ENCODE measurements at places on chromosomes 2 and 18. TPM values are rescaled to one million over a fixed set of nuclear protein-coding genes. Genes with fewer than 3 reads are reported as not detected.
A peak's percentile ranks its signal among the peaks of the same experiment; 100 is the strongest.

The C2orf15 gene
- total RNA-seq, result 5.6 TPM

The DTYMK gene
- 66.7 TPM for total RNA-seq

The SLC23A3 gene
- total RNA-seq, result 5.5 TPM

The DSG1 gene
- 40.8 TPM for total RNA-seq

- H3K4me1 ChIP-seq, result no peaks in the 10 kb centered on the region
- H3K4me3 ChIP-seq, result no peak overlapping the region
- no peaks in the 10 kb centered on the region for H3K27me3 ChIP-seq
- no peaks in the 10 kb centered on the region for H3K36me3 ChIP-seq
Measured at GRCh38 chr2:44602446-44602845, 240.7 kb downstream of the CAMKMT start.

The ELOA2 gene
- not detected for total RNA-seq

- peaks cover 3% of the 10 kb centered on the region for H3K27me3 ChIP-seq
- peaks cover 17% of the 10 kb centered on the region for H3K4me1 ChIP-seq
- H3K36me3 ChIP-seq, result no peaks in the 10 kb centered on the region
- H3K27ac ChIP-seq, result no peak overlapping the region
Measured at GRCh38 chr2:106869512-106870275, 16.3 kb downstream of the ST6GAL2 start.

DNA sequence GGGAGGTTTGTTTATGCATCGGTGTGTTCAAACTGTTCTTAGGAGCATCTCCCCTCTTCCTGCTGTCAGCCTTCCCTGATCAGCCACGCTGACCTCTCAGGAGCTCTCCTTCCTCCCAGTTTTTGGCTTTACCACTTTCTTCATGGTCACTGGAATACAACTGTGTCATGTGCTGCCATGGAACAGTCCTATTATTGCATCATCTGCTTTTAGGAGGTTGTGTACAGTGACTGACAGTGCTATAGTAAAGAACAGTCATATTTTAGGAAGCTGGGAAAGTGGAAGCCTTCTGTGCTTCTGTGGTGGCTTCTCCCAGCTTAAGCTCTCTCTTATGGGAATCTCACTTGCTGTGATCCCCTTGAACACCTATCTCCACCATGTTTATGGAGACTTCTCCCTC lies 165.5 kb downstream of the TPGS2 start:
- DNase-seq, result no peak
- H3K27me3 ChIP-seq, result no peaks in the 10 kb centered on the region
- H3K27ac ChIP-seq, result no peak overlapping the region
- no peaks in the 10 kb centered on the region for H3K36me3 ChIP-seq
- H3K4me3 ChIP-seq, result no peak overlapping the region

- no peaks in the 10 kb centered on the region for H3K27me3 ChIP-seq
- no peak for DNase-seq
- H3K36me3 ChIP-seq, result no peaks in the 10 kb centered on the region
- H3K27ac ChIP-seq, result peak overlapping the region; percentile 41
- no peak overlapping the region for H3K4me3 ChIP-seq
Measured at GRCh38 chr2:158529379-158530259, 72.9 kb downstream of the PKP4 start.

DNA sequence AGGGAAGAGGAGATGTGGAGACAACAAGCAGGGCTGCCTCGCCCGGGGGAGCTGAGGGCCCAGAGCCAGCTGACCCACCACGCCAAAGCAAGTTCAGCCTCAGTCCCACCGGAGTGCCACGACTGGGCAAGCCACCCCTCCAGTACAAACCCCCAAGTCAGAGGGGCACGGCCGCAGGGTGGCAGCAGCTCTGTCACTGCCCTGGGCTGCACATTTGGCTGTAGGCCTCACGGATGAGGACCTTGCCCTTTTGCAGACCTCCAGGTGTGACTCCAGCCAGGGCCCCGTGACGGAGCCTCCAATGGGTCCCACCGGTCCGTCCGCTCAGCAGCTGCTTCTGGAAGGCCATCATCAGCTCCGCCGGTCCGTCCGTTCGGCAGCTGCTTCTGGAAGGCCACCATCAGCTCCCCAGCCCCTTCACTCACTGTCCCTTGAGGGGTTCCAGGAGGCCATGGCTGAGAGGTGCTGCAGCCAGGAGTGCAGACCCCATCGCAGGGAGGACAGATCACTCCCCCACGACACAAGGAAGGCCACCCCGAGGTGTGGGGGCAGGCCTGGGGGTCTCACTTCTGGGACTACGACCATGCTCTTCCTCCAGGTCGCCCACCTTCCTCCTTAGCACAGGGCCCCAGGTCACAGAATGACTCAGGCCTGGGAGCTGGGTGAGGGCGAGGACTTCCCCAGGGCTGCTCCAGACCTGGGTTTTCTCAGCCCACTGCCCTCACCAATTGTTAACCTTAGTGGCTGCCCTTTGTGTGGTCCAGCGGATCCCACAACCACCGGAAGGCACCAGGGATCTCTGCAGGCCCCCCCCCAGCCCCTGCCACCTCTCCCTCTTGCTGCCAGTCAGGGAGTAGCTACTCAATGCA lies 24.6 kb upstream of the STK25 start:
- no peak overlapping the region for H3K27ac ChIP-seq
- H3K36me3 ChIP-seq, result no peaks in the 10 kb centered on the region
- no peaks in the 10 kb centered on the region for H3K4me1 ChIP-seq
- no peak for DNase-seq

GRCh38 chr2:224042191-224042696 lies 3.2 kb upstream of the SERPINE2 start:
- peaks cover 70% of the 10 kb centered on the region for H3K27me3 ChIP-seq
- peaks cover 9% of the 10 kb centered on the region for H3K4me1 ChIP-seq
- H3K27ac ChIP-seq, result no peak overlapping the region
- DNase-seq, result no peak

- no peak overlapping the region for H3K27ac ChIP-seq
- peaks cover 4% of the 10 kb centered on the region for H3K4me1 ChIP-seq
- no peak overlapping the region for H3K4me3 ChIP-seq
- no peaks in the 10 kb centered on the region for H3K36me3 ChIP-seq
Measured at GRCh38 chr18:3916082-3916481, 466.1 kb downstream of the TGIF1 start.

DNA sequence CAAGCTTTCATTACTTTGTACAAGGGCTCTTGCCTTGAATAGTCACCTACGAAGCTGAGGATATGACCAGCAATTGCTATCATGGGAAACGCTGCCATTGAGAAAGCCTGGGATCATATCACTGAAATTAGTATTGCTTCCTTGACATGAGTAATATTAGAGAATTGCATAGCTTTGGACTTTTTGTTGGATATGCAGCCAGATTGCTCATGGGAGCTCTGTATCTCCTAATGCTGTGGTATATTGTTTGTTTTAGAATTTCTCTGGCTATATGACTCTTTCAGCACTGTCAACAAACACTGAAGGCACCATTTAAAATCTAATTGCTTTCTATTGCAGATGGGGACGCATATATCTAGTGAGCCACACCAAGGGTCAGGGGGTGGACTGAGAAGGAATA lies 80.0 kb upstream of the WDSUB1 start:
- H3K4me1 ChIP-seq, result no peaks in the 10 kb centered on the region
- no peak for DNase-seq
- no peak overlapping the region for H3K4me3 ChIP-seq
- no peaks in the 10 kb centered on the region for H3K27me3 ChIP-seq
- H3K36me3 ChIP-seq, result peaks cover 44% of the 10 kb centered on the region

GRCh38 chr2:47945046-47945781 lies 38.9 kb upstream of the FBXO11 start:
- no peaks in the 10 kb centered on the region for H3K4me1 ChIP-seq
- no peaks in the 10 kb centered on the region for H3K36me3 ChIP-seq
- no peak overlapping the region for H3K27ac ChIP-seq

The KDSR gene
- total RNA-seq, result 52.7 TPM

GRCh38 chr2:237987268-237987667 lies 20.5 kb downstream of the UBE2F start:
- no peak overlapping the region for H3K27ac ChIP-seq
- no peak overlapping the region for H3K4me3 ChIP-seq

DNA sequence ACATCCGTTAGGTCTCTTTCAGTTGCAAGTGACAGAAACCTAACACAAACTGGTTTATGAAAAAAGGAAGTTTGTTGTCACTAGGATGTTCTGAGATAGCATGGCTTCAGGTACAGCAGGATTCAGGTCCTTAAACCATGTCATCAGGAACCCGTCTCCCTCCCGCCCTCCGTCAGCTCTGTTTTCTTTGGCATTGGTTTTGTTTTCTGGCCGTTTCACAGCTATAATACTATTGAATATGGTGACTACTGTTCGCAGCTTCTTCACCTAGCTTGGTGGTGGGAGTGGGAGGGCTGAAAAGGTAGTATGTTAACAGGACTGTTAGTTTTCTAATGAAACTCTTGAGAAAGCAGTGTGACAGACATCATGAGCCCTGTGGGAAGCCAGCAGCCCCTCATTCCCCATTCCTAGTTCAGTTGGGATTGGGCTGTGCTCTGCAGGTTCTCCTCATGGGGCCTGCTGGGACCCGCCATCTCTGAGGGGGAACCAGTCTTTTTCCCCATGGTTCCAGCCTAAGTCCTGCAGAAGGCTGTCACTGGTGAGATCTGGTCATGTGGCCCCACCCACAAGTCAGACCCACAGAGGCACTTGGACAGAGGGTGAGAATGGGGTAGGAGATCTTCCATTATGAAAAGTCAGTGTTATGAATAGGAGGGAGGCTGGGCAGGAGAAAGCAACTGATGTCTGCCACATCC lies 12.1 kb downstream of the PTMA start:
- no peaks in the 10 kb centered on the region for H3K27me3 ChIP-seq
- no peak overlapping the region for H3K27ac ChIP-seq
- no peak for DNase-seq
- H3K36me3 ChIP-seq, result no peaks in the 10 kb centered on the region

- no peak overlapping the region for H3K27ac ChIP-seq
- H3K4me3 ChIP-seq, result no peak overlapping the region
- peaks cover 10% of the 10 kb centered on the region for H3K27me3 ChIP-seq
- peaks cover 5% of the 10 kb centered on the region for H3K4me1 ChIP-seq
- H3K36me3 ChIP-seq, result no peaks in the 10 kb centered on the region
Measured at GRCh38 chr2:100176925-100177324, 34.5 kb upstream of the AFF3 start.

- no peaks in the 10 kb centered on the region for H3K36me3 ChIP-seq
- H3K4me1 ChIP-seq, result peaks cover 8% of the 10 kb centered on the region
- peaks cover 1% of the 10 kb centered on the region for H3K27me3 ChIP-seq
- no peak overlapping the region for H3K27ac ChIP-seq
- H3K4me3 ChIP-seq, result no peak overlapping the region
Measured at GRCh38 chr2:95323347-95324155, 26.4 kb downstream of the KCNIP3 start.

The ITGB6 gene
- 7.8 TPM for total RNA-seq

The RGPD6 gene
- 13.7 TPM for total RNA-seq

The CD207 gene
- total RNA-seq, result not detected

The COL3A1 gene
- total RNA-seq, result 1,124 TPM

- no peak for DNase-seq
- no peak overlapping the region for H3K4me3 ChIP-seq
- H3K27me3 ChIP-seq, result no peaks in the 10 kb centered on the region
- no peaks in the 10 kb centered on the region for H3K36me3 ChIP-seq
- peaks cover 20% of the 10 kb centered on the region for H3K4me1 ChIP-seq
Measured at GRCh38 chr2:62176801-62177200, 19.1 kb upstream of the B3GNT2 start.

DNA sequence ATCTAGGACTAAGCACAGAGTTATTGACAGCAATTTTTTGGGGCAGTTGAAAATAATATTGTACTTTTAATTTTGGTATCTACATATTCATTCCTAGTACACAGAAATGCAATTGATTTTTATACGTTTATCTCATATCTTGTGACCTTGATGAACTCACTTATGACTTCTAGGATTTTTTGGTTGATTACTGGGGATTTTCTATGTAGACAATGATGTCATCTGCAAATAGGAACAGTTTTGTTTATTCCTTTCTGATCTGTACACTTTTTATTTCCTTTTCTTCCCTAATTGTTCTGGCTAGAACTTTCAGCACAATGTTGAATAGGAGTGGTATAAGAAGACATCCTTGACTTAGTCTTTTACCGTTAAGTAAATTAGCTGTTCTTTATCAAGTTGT lies 143.5 kb upstream of the PGAP1 start:
- H3K36me3 ChIP-seq, result no peaks in the 10 kb centered on the region
- no peak overlapping the region for H3K27ac ChIP-seq
- no peak for DNase-seq

DNA sequence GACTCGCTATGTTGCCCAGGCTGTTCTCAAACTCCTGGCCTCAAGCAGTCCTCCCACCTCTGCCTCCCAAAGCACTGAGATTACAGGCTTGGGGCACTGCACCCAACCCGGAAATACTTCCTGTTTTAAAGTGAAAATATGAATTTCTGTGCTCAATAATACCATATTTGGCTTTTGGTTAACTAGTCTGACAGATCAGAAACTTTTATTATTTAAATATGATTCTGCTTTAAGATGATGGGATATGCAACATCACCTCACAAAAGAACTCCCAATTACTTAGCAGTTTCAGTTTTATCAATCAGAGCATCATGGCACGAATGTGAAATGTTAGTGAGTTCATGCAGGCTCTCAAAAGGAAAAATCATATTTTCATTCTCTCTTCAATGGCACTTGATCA lies 120.6 kb downstream of the PTRHD1 start:
- H3K4me1 ChIP-seq, result peaks cover 5% of the 10 kb centered on the region
- no peaks in the 10 kb centered on the region for H3K27me3 ChIP-seq
- no peak overlapping the region for H3K27ac ChIP-seq
- DNase-seq, result no peak
- H3K4me3 ChIP-seq, result no peak overlapping the region

DNA sequence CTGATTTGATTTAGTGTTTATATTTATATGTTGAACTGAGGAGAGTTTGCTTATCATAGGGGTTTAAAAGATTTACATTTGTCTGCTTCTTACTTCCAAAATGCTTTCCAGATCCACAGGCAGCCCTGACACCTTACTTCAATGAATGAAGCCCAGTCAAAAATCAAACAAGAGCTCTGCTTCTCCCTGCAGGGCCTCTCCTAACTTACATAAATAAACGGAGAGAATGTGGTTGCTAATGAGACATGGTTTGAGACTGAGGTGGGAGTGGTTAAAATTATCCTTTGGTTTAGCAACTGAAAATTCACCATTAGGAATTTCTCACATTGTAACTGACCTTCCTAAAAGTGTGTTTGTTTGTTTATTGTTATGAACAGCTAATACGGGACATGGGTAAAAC lies 612.3 kb upstream of the FANCL start:
- no peak for DNase-seq
- no peaks in the 10 kb centered on the region for H3K27me3 ChIP-seq
- no peak overlapping the region for H3K4me3 ChIP-seq
- H3K27ac ChIP-seq, result no peak overlapping the region
- no peaks in the 10 kb centered on the region for H3K4me1 ChIP-seq

The MEP1B gene
- total RNA-seq, result 2.7 TPM

DNA sequence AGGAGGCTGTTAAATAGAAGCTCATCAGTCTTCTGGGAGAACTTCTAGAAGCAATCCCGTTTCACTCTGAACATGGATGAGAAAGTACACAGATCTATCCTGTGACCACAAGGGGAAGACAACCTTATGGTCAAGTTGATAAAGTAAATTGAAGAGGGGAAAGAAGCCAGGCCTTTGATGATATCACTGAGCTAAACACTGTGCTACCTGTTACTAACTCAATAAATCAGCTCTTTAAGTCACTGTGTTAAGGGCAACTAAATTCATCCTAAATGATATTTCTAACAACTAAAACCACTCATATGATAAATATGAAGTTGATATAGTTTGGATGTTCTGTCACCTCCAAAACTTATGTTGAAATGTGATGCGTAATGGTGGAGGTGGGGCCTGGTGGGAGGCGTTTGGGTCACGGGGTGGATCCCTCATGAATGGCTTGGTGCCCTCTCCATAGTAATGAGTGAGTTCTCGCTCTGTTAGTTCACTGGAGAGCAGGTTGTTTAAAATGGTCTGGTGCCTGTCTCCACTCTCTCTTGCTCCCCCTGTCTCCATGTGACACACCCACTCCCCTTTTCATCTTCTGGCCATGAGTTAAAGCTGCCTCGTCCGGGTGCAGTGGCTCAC lies 23.6 kb downstream of the OLA1 start:
- no peak overlapping the region for H3K4me3 ChIP-seq
- H3K36me3 ChIP-seq, result peaks cover 29% of the 10 kb centered on the region
- H3K27ac ChIP-seq, result no peak overlapping the region
- no peaks in the 10 kb centered on the region for H3K27me3 ChIP-seq

Data from type B pancreatic cell (in vitro differentiated cells).